ENCODE measurements at places on chromosomes 3 and 15. TPM values are rescaled to one million over a fixed set of nuclear protein-coding genes. Genes with fewer than 3 reads are reported as not detected.
A peak's percentile ranks its signal among the peaks of the same experiment; 100 is the strongest.

DNA sequence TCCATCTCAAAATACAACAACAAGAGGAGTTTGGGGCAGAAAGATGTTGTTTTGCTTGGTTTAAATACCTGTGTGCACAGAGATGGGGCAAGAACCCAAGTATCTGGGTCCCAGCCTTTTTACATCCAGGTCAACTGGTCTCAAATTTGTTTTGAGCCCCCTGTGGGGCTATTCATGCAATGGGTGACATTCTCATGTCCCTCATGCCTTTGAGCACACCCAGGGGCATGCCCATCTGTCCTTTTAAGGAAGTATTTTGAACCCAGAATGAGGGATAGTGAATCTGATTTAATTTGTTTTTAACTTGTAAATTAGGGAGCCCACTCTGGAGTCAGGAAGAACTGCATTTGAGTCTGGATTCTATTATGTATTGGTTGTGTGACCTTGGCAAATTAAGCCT lies 14.8 kb downstream of the ABCF3 start:
- no peak for DNase-seq

GRCh38 chr3:154040283-154040682 lies 80.9 kb upstream of the ARHGEF26 start:
- DNase-seq, result no peak

- no peak for DNase-seq
Observed at GRCh38 chr15:85800478-85801123, 5.9 kb upstream of the KLHL25 start.

GRCh38 chr3:187039723-187040414 lies 99.4 kb downstream of the RPL39L start:
- no peak for DNase-seq

GRCh38 chr3:152349392-152349791 lies 80.7 kb downstream of the MBNL1 start:
- DNase-seq, result no peak

DNA sequence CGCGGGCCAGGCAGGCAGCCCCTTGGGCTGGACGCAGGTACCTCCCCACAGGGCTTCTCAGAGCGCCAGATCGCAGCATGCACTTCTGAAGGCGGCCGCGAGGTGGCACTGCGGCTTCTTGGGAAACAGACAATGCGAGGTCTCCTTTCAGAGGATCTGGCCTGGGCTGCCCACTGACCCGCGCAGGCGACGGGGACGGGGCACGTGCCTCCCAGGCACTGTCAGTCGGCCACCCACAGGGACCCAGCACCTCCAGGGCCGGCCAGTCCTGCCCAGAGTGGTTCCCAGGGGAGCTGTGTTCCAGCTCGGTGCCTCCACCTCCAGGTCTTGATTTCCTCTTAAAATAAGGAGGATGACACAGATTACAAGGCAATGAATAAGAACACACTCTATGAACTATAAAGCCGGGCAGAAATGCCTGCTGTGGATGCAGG lies 24.4 kb upstream of the TXNRD3 start:
- DNase-seq, result peak; percentile 80

DNA sequence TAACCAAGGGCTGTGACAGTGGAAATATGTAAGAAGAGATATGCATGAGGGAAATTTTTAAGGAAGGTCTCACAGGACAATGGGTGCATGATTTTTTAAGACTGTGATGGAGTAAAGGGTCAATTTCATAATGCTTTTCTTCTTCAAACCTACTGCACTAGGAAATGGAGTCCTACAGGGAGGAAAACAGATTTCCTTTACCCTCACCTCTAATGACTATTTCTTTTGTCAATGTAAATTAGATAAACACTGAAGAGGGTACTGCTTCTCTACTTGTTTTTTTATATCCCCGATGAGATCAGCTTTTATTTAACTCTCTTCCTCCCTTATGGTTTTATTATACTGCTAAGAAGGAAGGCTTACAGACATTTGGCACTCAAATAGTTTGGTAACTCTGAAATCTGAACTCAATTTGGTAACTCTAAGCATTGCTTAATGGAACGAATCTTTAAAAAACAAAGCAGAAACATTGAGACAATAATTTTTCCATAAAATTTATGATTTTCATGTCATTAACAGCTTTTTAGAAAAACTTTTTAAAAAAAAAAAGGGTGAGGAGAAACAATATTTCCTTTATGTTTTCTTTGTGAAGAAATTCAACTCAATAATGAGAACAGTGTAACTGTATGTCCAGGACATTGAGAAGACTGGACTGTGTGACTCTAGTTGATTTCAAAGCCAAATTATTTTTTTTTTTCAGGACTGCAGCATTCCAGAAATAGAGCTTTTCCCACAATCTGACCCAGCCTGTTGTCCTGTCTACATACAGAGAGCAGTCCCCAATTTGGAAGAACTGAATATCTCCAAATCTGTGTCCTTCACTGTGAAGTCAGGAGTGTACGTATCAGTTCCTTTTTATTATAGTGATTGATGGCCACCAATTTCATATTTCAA lies 64.4 kb downstream of the CRYBG3 start:
- no peak for DNase-seq

DNA sequence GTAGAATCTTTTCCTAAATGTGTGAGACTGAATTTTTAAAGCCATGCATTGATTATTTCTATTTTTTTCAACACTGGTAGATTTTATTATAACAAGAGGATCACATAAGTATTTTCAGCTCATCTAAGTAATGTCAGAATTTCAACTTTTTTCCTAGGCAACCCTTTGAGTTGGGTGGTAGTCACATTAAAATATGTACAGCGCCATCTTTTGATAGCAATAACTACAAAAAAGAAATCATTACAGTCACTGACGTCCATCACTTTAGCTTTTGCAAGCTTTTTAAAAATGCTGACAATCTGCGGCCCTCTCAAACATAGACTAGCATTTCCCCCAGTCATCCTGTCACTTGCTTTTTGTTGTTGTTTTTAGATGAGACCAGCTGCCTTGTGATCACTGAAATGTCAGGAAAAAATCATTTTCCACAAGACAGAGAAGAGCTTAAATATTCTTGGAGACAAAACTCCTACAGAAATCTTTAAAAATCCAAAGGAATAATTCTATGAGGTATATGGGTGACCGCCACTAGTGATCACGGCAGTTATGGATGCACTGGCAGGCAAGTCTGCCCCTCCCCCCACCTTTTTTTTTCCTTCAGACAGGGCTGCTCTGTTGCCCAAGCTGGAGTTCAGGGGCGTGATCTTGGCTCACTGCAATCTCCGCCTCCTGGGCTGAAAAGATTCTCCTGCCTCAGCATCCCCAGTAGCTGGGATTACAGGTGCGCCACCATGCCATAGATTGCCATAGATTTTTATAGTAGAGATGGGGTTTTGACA lies 384.0 kb upstream of the KCNMB2 start:
- DNase-seq, result no peak

DNA sequence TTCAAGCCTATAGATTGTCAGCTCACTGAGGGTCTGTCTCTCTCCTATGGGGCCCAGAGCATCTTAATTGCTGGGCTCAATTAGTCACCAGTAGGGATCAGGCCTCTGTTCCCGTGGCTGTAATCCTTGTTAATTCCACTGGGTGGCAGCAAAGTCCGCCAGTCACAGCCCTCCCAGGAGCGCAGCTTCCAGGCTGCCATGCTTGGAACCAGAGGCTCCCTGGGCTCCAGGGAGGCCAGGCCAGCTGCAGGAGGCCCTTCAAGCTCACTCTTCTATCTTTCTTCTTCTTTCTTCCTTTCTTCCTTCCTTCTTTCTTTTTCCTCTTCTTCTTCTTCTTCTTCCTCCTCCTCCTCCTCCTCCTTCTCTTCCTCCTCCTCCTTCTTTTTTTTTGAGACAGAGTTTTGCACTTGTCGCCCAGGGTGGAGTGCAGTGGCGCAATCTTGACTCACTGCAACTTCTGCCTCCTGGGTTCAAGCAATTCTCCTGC lies 14.4 kb downstream of the RNU5B-1 start:
- peak; percentile 83 for DNase-seq

- no peak for DNase-seq
Observed at GRCh38 chr3:141410846-141411245, 42.5 kb downstream of the ZBTB38 start.

GRCh38 chr3:23601091-23601822 lies 204.5 kb upstream of the UBE2E1 start:
- DNase-seq, result peak; percentile 19

DNA sequence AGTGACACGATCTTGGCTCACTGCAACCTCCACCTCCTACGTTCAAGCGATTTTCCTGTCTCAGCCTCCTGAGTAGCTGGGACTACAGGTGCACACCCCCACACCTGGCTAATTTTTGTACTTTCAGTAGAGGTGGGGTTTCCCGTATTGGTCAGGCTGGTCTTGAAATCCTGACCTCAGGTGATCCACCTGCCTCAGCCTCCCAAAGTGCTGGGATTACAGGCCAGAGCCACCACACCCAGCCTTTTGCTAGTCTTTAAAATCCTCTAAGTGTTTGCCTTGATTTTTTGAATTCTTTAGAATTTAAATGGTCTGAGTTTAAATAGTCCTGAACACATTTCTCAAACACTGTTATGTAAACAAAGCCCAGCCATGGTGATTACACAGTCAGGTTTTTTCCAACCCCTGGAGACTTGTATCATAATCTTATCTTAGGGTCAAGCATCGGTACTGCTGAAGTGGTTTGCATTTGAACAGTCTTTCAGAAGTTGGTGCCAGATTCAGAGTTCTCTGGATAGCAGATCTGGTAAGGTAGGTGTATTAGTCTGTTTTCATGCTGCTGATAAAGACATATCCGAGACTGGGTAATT lies 28.2 kb upstream of the PIAS1 start:
- no peak for DNase-seq

- DNase-seq, result no peak
Observed at GRCh38 chr3:141986548-141987107, 110.2 kb downstream of the ATP1B3 start.

GRCh38 chr3:89612027-89612426 lies 504.6 kb downstream of the EPHA3 start:
- no peak for DNase-seq

DNA sequence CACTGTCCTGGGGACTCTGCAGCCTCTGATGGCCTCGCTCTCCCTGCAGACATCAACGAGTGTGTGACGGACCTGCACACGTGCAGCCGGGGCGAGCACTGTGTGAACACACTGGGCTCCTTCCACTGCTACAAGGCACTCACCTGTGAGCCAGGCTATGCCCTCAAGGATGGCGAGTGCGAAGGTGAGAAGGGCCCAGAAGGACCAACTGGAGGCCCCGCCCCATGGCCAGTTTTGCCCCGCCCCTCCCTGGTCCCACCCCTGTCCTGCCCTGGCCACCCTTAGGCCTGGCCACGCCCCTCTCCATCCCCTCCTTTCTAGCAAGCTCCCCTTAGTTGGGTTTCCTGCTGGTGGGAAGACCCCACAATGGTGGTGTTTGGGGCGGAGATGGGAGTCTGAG lies 77.5 kb downstream of the FBLN2 start:
- no peak for DNase-seq

DNA sequence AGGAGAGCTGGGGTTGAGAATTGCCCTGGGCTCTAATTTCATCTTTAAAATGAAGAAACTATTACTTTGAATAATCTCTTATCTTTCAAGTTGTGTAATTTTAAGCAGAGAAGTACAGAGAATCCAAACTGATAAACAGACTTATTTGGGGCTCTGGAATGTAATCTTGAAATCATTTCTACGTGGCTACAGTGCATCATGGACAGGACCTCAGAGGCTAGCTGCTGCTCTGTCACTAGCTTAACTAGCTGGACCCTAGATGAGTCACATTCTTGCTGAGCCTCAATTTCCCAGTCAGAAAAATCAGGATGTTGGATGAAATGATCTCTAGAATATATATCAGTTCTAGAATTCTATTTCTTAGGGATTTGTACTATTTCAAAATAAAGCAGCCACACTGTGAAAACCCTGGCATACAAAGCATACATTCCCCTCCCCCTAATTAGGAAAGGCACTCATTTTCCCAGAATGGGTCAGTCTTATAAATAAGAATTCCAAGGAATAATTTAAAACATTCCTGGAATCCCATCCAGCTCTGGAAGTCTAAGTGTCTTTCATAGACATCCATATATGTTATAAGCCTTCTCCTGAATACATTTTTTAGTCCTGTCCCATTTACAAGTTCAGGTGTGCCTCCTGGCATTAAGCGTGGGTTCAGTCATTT lies 47.2 kb downstream of the RASGRP1 start:
- DNase-seq, result no peak

GRCh38 chr15:71547011-71547410 lies 263.3 kb upstream of the NR2E3 start:
- peak; percentile 46 for DNase-seq

DNA sequence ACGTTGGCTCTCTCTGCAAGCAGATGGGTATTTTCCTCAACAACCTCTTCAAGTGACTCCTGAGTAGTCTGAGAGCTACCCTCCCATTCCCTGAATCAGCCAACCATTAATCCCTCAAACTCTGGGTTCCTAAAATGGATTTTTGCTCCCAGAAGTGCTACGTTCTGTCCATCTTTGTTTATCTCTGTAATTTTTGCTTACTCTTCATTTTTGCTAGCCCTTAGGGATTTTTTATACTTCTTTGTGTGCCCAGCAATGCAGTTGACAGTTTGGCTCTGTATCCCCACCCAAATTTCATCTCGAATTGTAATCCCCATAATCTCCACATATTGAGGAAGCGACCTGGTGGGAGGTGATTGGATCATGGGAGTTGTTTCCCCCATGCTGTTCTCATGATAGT lies 35.4 kb upstream of the COL6A5 start:
- DNase-seq, result no peak

DNA sequence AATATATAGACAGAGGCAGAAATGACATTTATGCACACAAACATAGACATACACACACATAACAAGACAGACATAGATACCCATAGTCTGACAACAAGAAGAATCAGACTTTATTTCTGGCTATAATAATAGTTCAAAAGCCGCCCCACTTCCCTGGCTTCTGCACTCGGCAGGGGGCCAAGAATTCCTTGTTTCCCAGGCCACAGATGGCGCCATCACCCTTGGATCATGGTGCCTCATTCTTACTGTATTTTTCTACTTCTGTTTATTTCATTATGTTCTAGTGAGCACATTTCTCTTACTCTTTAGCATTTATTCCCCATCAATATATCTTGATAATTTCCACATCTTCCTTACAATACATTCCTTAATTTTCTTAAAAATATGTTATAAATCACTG lies 387.5 kb downstream of the NLGN1 start:
- no peak for DNase-seq

DNA sequence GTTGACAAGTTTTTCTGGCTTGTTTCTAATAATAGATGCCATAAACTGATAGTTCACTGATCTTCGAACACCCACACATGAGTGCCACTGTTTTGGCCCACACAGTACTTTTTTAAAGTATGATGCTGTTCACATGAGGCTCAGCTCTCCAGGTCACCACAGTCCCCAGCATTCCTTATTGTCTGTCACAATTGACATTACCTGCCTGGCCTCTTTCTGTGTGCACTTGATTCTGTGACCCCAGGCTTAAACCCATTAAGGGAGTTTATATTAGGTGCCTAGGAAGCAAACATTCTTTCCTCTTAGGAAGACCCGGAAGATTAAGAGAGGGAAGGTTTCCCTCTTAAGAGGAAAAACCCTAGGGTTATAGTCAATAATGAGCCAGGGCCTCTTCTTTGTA lies 24.2 kb upstream of the LRRFIP2 start:
- no peak for DNase-seq

- no peak for DNase-seq
Observed at GRCh38 chr15:95663156-95664100, 667.1 kb upstream of the NR2F2 start.

The FBXO22 gene
- polyA plus RNA-seq, result not detected

The MASP1 gene
- 12.4 TPM for polyA plus RNA-seq

The BAHD1 gene
- polyA plus RNA-seq, result 23.3 TPM

The ATP13A5 gene
- polyA plus RNA-seq, result not detected

The FAM131A gene
- polyA plus RNA-seq, result 10.7 TPM

The ROBO1 gene
- 199 TPM for polyA plus RNA-seq

Measured in muscle of arm (tissue), 14 donors.